ENCODE measurements at places on chromosomes 7 and 10.

DNA sequence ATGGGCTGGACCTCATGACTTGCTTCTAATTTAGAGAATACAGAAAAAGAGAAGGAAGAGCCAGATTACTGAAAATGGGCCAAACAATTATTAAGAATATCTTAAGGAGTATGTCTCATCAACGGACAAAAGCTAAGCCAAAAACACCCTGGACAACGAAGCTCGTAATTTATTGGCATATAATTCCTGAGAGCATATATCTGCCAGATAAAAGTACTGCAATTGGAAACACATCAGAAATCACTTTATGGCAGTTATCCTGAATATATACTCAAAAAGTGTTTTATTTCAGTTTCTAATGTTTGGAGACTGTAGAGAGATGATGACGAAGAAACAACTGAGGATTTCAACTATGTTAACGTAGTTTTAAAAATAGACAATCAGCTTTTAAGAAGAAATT lies 211.8 kb downstream of the CSTF2T start:
- DNase-seq, result no peak

DNA sequence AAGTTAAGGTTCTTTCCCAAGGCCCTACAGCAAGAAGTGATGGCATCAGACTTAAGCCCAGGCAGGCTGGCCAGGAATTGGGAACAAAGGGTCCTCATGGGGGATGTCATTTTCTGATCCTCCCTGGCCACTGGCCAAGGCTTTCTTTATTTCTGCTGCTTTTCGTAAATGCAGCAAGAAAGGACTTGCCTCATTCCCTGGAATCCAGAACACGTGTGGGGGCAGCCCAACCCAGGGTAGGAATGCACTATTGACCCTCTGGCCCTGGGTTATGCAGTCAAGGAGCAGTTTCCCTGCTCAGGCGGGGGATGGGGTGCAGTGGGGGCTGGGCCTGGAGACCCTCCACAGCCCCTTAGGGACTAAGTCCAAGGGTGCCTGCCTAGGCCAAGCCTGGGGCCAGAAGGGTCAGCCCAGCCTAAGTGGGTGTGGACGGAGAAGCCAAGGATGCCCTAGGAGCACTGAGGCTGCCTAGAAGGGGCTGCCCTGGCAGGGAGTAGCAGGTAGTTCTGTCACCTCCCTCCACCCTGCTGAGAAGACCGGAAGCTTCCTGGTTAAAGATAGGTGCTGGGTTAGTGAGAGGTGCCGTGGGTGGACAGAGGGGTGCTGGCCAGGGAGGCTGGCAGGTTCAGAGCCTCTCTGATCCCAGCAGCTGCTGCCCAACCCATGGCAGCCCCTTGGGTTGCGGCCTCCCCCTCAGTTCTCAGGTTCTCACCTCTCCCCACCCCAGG lies 179.2 kb downstream of the SH3PXD2A start:
- no peak for DNase-seq

- DNase-seq, result no peak
These were observed 127.9 kb upstream of the SEM1 start for GRCh38 chr7:96837593-96837992.

DNA sequence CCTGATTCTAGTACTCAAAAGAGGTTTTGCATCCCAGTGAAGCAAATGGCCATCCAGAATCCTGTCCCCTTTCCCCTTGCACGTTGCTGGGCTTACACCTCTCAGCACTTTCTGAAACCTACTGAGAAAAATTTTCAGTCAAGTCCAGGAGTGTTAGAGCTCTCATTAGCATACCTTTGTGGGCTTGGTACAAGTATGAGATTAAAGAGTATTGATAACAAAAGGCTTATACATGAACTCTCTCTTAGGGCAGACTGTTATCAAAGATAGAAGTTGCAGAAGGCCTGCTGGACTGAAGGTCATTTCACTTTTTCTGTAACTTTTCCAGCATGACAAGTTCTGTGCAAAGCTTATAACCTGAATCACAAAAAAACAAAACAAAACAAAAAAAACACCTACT lies at the start of gene ASAH2:
TSS of gene ASAH2 (minus strand) at position 123 of the 400 bp plus-strand sequence. CDS start 2,906 bp downstream, outside the sequence.
- DNase-seq, result no peak

DNA sequence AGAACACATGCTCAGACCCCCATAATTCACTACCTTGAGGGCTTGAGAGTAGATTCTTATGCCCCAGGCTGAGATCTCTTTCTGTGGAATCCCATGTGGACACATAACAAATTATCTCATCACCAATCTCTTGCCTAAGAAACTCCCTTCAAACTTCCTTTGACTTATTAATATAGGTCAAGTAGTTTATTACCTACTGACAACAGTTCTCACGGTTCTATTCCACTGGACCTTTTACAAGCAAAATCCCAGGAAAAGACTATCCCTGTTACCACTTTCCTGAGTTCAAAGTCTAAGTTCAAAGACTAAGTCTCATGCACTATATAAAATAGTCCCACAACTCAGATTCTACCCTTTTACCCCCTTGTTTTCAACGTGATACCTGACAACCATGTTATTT lies 754.7 kb downstream of the SUGCT start:
- no peak for DNase-seq

DNA sequence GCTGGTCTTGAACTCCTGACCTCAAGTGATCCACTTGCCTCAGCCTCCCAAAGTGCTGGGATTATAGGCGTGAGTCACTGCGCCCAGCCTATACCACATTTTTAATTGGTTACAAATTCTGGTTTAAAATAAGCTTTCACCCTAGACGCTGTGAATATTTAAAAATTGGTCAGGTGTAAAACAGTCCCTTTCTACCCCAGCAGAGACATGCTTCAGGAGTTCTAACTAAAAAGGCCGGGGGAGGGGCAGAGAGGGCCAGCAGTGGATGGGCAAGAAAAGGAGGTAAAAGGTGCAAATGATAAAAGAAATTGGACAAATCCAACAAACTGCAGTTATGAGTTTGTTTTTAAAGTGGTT lies 70.0 kb downstream of the WAPL start:
- no peak for DNase-seq

All from stimulated activated CD4-positive, alpha-beta T cell treated with anti-CD3 and anti-CD28 coated beads, Interleukin-1b, Interleukin-23, amount 100 ng/mL, for 1 hour (primary cell).